Upper lobe of right lung (tissue), 1 donor: ENCODE measurements at places on chromosomes 13 and 19. TPM values are rescaled to one million over a fixed set of nuclear protein-coding genes. Genes with fewer than 3 reads are reported as not detected.

TGFB1 gene
- total RNA-seq: 99.0 TPM

MBD3L3 gene
- not detected for total RNA-seq

TNFSF9 gene
- total RNA-seq: 7.4 TPM

B3GNT3 gene
- 2.1 TPM for total RNA-seq

DOCK6 gene
- total RNA-seq: 138 TPM

ZNF430 gene
- 16.7 TPM for total RNA-seq

IGFLR1 gene
- 16.9 TPM for total RNA-seq

CD79A gene
- total RNA-seq: 1.4 TPM

C5AR2 gene
- total RNA-seq: 3.5 TPM

PET100 gene
- total RNA-seq: 93.2 TPM

COMMD6 gene
- 142 TPM for total RNA-seq

SELENOV gene
- not detected for total RNA-seq

TNNT1 gene
- total RNA-seq: 1.2 TPM

KLK8 gene
- not detected for total RNA-seq

ERICH4 gene
- not detected for total RNA-seq

OLFM2 gene
- 14.6 TPM for total RNA-seq

AZU1 gene
- 0.75 TPM for total RNA-seq

MAB21L1 gene
- total RNA-seq: 0.17 TPM

COL5A3 gene
- total RNA-seq: 9.6 TPM

FAM216B gene
- total RNA-seq: not detected

FCGBP gene
- total RNA-seq: 10.3 TPM

ZNF441 gene
- 10.0 TPM for total RNA-seq
